ENCODE measurements at places on chromosomes 4 and X. TPM values are rescaled to one million over a fixed set of nuclear protein-coding genes. Genes with fewer than 3 reads are reported as not detected.

The MAGEC2 gene
- total RNA-seq, result not detected

The KLB gene
- total RNA-seq, result not detected

The UGT2B17 gene
- not detected for total RNA-seq

The GPR50 gene
- not detected for total RNA-seq

The NUDT11 gene
- 2.6 TPM for total RNA-seq

The UBE2D3 gene
- 486 TPM for total RNA-seq

The CFAP99 gene
- total RNA-seq, result not detected

The KIF4A gene
- total RNA-seq, result 19.7 TPM

The LAMP2 gene
- total RNA-seq, result 36.7 TPM

The CENPE gene
- total RNA-seq, result 27.7 TPM

Measured in activated CD8-positive, alpha-beta memory T cell treated with anti-CD3 and anti-CD28 coated beads for 36 hours (primary cell).